GDM1 (cell line): ENCODE measurements at places on chromosomes 2 and 18.

DNA sequence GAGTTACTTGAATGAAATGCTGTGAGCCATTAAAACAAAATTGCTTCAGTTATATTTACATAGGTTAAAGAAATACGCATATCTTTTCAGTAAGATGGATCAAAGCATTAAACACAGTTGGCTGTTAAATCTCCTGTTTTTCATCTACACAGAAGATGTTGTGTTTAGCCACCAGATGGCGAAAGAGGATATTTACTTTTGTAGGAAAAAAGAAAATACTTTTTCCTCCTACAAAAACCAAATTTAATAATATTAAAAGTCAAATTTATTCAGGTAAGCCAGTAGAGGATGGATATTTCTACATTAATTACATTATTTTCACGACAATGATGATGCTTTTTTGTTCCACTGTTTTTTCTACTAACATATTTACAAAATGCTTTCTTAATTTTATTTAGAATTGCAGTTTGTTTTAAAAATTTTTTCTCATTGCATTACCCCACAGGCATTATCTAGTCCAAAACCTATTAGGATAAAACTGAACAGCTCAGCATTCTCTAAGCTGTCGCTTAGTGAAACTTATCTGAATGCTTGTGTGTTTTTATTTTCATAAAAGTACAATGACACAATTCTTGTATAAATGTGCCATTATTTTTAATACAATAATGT lies 173.7 kb downstream of the ASXL3 start:
- no peak for DNase-seq

DNA sequence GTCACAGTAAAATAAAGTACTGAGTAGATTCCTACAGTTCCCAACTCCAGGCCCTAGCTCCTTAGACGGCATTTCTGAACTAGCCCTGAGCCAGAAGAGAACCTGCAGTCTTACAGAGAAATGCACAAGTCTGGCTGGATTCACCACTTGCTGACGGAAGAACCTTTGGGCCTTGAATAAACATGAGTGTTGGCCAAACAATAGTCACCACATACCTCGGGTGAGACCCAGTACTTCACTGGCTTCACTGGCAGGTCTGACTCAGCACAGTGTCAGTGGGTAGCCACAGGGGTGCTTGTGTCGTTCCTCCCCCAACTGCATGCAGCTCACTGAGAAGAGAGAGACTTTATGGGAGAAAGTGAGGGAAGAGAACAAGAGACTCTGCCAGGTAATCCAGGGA lies 88.9 kb downstream of the TMEM185B start:
- DNase-seq, result no peak

DNA sequence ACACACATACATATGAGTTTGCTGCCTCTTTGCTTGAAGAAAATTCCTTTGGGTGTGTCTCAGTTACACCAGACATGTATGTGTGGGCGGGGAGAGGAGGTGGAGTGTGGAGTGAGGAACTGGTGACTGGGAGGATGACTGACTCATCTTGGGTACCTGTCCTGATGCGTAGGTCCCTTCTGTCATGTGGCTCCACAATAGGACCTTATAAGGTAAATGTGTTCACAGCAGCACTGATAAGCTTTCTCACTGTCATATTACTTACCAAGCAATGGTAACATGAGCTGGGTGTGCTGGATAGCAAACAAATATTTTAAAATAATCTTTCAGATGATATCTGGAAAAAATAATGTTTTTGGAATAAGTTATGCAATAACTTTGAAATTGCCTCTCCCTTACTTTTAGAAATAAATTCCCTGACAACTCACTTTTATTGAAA lies 45.1 kb downstream of the SLC9A2 start:
- peak; percentile 9 for DNase-seq

DNA sequence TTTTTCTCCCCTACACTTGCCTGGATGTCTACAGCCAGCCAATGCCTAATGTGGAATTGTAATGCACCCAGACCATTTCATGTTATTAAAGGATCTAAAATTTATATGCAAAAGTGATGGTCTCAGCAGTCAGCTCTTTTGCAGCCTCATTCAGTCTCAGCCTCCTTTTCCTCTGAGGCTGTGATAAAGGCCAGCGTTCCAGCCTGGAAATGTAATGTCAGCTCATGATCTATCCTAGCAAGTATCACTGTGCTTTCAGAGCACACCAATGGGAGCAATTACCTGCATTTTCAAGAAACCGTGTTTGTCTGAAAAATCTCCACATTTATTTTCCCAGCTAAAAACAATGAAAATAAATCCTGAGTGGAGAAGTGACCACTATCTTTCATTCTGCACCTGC lies 274.6 kb downstream of the CDH20 start:
- DNase-seq, result no peak

- no peak for DNase-seq
These were observed 587.9 kb downstream of the NRXN1 start for GRCh38 chr2:50443868-50444630.

- no peak for DNase-seq
These were observed at the start of gene SH3YL1 for GRCh38 chr2:263774-264492. Gene SH3YL1, minus strand, starts transcription at chr2:264032. Its CDS starts 48 bp downstream, at chr2:263984.

DNA sequence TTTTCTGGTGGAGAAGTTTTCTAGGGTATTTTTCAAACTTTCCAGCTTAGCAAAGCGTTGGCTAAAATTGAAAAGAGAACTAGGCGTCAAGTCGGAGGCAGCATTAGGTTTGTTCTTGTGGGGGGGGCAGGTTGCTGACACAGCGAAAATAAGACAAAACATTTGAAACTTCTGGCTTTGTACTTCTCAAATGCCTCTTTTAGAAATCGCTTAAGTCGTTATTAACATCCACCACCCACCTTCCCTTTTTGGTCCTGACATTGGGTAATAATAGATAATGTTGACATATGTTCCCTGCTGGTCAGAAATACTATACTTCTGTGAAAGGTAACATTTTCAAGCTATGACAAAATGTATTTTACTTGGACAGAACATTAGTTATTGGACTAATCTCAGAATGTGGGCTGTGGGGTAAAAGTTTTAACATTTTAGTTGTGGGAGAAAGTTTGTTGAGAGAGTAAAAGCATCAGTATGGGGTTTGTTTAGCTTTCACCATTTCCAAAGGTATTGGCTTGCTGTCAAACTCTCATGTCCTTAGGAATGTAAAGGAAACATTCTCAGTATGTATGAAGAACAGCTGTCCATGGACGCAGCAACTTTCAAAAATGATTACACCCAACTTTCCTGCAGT lies 88.1 kb upstream of the ZEB2 start:
- DNase-seq, result no peak

GRCh38 chr2:98464772-98465310 lies 20.2 kb downstream of the INPP4A start:
- DNase-seq, result peak; percentile 61

DNA sequence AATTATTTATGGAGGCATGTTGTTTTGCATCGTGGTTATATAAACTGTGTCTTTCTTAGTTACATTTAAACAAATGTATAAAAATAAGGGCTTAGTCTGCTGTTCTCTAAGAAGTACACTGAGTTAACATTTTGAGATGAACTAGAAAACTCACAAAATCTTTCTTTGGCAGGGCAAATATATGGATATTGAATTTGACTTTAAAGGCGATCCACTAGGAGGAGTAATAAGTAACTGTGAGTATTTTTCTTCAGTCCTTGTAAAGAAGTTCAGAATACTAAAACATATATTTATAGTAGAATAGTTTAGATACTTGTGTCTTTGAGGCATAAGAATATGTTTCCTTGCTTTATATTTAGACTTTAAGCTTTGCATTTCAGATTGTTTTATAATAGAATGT lies 104.8 kb downstream of the MYO1B start:
- DNase-seq, result no peak

DNA sequence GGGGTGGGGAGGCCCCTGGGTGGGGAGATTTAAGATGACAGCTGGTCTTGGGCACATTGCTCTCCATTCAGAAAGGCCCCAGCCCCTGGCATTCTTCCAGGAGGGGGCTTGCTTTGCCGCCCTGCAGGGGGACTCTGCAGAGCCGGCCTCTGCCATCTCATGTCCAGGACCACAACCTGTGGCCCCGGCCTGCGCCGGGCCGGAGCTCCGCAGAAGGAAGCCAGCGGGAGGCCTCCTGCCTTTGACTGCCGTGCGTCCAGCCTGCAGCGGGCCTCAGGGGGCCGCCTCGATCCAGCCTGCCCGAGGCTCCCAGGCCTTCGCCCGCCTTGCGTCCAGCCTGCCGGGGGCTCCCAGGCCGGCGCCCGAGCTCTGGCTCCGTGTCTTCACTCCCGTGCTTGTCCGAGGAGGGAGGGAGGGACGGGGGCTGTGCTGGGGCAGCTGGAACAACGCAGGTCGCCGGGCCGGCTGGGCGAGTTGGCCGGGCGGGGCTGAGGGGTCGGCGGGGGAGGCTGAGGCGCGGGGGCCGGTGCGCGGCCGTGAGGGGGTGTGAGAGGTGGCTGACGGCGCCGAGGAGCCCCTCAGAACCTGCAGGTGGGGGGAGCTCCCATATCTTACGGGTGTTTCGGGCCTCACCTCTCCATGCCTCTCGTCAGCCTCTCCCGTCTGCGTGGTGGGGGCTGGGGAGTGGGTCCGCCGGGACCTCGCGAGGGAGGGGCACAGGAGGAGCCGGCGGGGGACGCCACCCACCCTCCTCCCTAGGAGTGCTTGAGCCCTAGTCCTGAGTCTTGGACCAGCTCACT lies 20.4 kb downstream of the GPC1 start:
- DNase-seq, result no peak
